ENCODE measurements at places on chromosomes 2 and 18. TPM values are rescaled to one million over a fixed set of nuclear protein-coding genes. Genes with fewer than 3 reads are reported as not detected.
A peak's percentile ranks its signal among the peaks of the same experiment; 100 is the strongest.

GRCh38 chr2:120656273-120656950, 79.3 kb upstream of the GLI2 start:
- no peak for DNase-seq

- DNase-seq: no peak
Measured at GRCh38 chr18:58955738-58956137, 91.1 kb downstream of the ZNF532 start.

DNA sequence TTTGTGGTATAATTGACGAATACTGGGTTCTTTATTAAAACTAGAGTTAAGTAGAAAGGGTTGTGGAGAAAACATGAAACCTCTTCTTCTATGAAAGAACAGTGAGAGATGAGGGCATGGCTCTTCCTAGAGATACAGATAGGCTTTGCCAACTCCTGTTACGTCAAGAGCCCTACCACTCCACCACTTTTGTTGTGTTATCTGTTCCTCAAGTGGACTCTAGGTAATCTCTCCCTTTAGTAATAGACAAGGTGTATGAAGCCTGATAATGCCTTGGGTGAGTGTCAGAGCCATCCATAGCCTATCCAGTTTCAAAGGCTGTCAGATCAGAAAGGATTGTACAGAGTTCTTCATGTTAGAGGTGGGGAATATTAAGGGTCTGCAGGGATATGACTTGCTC, 176.4 kb downstream of the SETBP1 start:
- no peak for DNase-seq

DNA sequence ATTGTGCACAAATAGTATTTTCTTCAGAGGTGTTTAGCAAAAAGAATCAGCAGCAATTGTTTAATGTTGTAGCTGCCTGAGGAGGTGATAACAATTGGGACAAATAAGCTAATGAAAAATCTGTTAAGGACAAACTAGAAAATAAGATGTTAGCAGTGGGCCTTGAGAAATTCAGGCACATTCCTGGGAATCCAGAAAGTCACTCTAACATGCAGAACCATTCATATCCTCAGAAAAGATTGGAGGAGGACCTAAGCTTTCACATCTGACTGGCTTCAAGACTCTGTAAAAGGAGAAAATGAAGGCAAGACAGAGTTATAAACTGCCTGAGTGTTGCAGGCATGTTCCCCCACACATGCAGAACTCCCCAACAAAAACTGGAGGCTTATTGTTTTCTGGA, 353.5 kb upstream of the RGPD4 start:
- no peak for DNase-seq

DNA sequence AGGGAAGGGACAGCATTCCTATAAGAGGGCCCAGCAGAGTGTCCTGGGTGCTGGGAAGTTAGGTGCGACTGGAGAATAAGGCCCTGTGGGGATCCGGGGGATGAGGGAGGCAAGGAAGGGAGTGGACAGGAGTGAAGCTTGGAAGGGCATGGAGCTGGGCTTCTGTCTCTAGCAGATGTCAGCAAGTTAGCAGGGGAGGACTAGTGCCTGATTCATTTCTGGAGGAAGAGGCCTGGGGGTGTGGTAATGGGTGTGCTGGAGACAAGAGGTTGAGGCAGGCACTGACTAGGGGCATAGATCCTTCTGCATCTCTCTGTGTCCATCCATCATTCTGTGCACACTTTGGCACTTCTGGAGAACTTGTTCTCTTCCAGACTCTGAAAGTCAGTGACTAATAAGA, 134.7 kb downstream of the ACOXL start:
- DNase-seq: no peak

GRCh38 chr18:35864916-35865315, 107.6 kb upstream of the RMP24 start:
- no peak for DNase-seq

GRCh38 chr2:168343586-168343985, 96.2 kb upstream of the STK39 start:
- DNase-seq: no peak

- no peak for DNase-seq
Measured at GRCh38 chr2:101200676-101201075, 49.5 kb upstream of the TBC1D8 start.

- DNase-seq: no peak
Measured at GRCh38 chr2:119059940-119060339, 98.6 kb downstream of the C1QL2 start.

GRCh38 chr2:108257757-108258331, 18.1 kb downstream of the SULT1C3 start:
- DNase-seq: no peak

DNA sequence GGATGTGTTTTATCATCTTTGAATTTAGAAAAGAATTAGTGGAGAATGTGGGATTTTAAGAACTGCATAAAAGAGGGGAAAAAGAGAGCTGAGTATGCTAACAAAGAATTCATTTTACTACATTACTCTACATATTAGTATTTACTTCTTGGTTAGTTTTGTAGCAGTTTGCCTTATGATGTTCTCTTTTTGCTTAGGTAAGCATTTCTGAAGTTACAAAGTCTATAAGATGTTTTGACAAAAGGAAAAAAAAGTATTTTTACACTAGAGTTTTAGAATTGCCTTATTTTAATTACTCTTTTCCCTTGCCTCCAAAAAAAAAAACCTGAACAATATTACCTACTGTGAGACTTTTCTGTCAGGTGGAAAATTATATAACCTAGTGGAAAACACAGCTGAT, 739.5 kb upstream of the SLC39A10 start:
- DNase-seq: no peak

GRCh38 chr2:206387808-206388207, 55.5 kb upstream of the ADAM23 start:
- no peak for DNase-seq

DNA sequence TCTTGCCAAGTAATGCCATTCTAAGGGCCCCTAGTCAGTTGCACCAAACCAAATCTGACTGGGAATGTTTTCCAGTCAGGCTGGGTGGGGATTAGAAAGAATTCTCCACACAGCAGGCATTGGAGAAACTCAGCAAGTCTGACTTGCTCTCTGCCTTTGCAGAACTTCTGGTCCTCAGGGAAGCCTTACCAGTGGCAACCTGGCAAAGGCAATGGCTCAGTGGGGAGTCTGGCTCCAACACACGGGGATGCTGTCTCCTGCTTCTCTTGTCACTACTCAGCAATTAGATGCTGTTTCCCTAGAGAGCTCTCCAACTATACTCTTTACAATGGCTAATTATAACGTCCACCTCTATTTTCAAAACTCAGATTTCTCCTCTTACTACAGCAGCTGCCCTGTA, 810.7 kb downstream of the LRRTM4 start:
- DNase-seq: no peak

GRCh38 chr2:28633204-28633603, 118.4 kb upstream of the PPP1CB start:
- no peak for DNase-seq

DNA sequence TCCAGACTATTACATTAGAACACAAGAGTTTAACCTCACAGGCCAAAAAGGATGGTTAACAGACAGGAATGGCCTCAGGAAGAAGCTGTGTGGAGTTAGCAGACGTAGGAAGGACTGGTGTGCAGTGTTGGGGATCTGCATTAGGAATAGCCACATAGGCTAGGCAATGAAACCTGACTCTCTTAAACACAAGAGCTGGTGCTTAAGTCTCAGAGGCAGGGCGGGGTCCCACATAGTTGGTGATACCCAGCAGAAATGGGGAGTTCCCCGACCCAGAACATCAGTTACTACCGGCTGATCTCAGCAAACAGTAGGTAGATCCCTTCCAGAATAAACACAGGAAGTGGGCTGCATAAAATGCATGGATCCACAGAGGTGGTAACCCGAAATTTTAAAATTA, 64.1 kb downstream of the CCDC93 start:
- DNase-seq: no peak

DNA sequence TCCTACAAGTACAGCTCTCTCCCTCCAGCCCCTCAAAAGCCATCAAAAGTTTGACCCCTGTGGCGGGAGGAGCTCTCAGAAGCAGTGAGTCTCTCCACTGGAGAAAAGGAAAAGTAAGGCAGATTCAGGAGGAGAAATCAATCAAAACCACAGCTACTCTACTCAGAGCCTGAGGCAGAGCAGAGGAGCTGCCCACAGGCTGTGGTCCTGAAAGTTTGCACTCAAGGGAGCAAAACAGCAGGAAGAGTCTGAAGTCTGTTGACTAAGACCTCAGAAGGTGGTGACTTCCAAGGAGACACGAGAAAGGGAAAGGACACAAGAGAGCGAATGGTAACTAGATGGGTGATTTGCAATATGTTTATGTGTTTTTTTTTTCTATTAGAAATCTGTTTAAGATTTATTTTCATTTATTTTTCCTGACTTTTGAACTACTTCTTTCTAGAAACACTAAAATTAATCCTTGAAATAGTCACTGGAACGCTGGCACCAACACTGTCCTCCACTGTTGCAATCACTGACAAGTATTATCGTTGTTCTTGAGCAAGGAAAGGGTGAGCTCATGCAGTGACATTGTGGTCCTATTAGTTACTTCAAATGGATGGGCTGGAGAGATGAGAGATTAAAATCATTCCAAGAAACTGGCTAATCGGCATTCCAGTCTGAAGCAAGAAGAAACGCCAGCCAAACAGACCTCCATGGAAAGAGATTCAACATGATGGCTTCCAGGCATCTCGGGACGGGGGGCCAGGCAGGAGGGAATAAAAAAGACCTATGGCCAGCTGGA, 35.8 kb downstream of the PID1 start:
- peak; percentile 14 for DNase-seq

GRCh38 chr2:36411962-36412444, 56.4 kb downstream of the CRIM1 start:
- no peak for DNase-seq

DNA sequence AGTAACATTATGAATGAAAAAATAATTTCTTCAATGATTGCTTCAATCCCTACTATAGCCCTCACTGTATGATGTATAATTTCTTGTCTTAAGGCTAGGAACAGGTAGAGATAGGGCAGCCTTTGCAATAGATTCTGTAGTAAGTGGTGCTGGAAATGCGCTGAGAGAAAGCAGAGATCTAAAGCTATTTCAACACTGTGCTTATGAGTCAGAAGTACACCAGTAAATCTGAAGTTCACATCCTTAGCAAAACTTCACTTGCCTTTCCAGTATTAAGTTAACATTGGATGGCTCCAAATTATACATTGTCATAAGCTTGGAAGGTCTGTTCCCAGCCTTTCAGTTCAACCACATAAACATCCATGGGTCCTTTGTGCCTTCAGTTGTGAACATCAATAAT, 178.2 kb upstream of the EPHA4 start:
- no peak for DNase-seq

DNA sequence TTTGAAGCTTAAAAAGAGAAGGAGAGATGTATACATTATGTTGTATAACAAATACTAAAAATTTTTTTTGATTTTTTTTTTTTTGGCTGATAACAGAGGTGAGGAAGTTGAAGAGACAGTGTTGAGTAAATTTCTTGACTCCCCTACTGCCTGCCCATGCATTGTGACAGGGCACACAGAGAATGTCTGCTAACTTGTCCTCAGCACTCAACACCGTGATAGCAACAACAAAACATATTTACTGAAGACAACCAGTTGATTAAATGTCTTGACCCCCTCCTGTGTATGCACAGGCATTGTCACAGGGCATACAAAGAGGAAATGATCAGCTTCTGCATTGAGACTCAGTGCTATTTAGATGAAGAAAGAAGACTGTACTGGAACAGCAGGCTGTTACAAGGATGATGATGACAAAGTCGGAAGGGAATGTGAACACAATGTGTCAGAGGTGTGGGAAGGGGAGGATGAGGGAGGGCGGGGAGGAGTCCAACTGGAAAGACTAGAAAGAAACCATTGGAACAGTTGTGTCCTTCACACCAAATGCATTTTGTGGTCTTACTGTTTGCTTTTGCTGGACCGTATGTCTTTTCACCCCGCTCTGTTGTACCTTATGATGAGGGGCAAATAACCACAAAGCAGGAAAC, 89.5 kb downstream of the CERS6 start:
- DNase-seq: no peak

DNA sequence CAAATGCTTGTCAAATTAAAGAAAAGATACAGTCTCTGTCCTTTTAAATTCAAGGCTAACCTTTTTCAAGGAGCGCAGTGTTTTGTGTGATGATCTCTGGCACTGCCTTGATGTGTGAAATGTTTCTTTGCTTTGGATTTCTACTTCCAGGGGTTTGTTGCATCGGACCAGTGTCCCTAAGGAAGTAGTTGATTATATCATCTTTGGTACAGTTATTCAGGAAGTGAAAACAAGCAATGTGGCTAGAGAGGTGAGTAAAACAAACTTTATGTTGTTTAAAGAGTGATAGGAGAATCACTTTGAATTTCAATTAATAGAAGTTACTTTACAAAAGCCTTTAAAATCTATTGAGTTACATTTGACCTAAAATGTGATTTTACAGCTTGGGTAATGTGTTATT, 28.8 kb downstream of the HADHB start:
- no peak for DNase-seq

DNA sequence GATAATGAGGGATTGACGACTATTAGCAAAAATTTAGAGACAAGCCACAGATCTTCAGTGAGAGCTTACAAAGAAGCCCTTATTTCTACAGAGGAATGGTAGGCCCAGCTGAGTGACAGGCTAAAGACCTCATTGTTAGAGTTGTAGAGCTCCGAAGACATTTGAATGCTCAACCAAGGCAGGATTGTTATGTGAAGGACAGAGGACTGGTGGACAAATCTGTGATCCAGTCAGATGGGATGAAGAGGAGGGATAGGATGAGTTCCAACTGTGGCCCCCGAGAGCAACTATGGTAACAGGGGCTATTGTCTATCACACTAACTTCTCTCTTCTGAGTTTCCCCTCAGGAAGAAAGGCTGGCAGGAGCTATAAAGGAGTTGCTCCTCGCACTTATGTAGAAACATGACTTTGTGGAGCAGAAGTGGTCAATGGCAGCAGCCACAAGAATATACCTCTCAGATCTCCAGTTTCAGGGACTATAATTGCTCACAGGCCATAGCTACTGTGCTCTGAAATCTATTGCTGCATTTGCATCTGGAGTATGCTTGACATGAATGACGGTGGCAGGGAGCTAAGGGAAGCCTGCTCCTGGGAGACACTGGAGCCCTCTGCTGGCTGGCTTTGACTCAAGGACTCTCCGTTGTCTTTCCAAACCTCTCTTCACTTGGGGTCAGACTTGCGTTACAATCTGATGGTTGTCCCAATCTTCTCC, 50.3 kb upstream of the GREB1L start:
- peak; percentile 26 for DNase-seq

- DNase-seq: peak; percentile 44
Measured at GRCh38 chr2:37648331-37649011, 23.0 kb downstream of the CDC42EP3 start.

LRP1B gene
- polyA plus RNA-seq: 0.78 TPM

PARD3B gene
- polyA plus RNA-seq: 34.3 TPM

DSG2 gene
- polyA plus RNA-seq: 35.7 TPM

CPO gene
- 2.8 TPM for polyA plus RNA-seq

EPHA4 gene
- polyA plus RNA-seq: 65.0 TPM

GCG gene
- polyA plus RNA-seq: not detected

GAREM2 gene
- polyA plus RNA-seq: 8.3 TPM

CRYGC gene
- not detected for polyA plus RNA-seq
